ENCODE measurements at places on chromosomes 4 and X. TPM values are rescaled to one million over a fixed set of nuclear protein-coding genes. Genes with fewer than 3 reads are reported as not detected.

SPANXN5 gene
- not detected for total RNA-seq

DGAT2L6 gene
- total RNA-seq: not detected

GLUD2 gene
- 1.2 TPM for total RNA-seq

ETDB gene
- not detected for total RNA-seq

SUPT20HL2 gene
- not detected for total RNA-seq
